ENCODE measurements at places on chromosomes 3 and 15. TPM values are rescaled to one million over a fixed set of nuclear protein-coding genes. Genes with fewer than 3 reads are reported as not detected.

DNA sequence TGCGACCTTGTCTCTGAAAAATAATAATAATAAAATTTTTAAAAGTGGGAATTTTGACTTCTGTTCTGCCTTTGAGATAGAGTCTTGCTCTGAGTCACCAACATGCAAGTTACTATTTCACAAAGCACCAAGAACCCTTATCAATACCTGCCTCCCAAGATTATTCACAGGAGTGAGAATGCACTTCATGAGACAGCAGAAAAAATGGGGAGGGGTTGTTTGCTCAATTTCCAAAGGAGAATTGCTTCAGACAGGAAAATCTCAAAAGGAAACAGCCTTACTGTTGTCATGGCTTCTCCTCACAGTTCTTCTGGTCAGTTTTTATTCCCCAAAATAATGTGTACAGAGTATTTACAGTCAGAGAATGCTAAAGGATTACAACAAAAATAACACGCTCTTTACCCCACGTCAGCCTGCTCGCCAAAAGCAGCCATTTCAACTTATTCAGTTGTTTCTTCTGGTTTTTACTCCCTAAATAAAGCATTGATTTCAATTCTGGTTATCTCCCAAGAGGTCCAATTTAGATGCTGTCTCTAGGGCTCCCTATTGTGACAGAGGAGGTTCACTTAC is 89.0 kb downstream of the PPCDC start:
- H3K4me1 ChIP-seq: peaks cover 18% of the 10 kb centered on the region
- DNase-seq: no peak
- H3K4me3 ChIP-seq: no peak overlapping the region
- H3K36me3 ChIP-seq: no peaks in the 10 kb centered on the region
- no peak overlapping the region for H3K27ac ChIP-seq

GRCh38 chr3:33909547-33909946 is 111.1 kb downstream of the PDCD6IP start:
- H3K27me3 ChIP-seq: no peaks in the 10 kb centered on the region
- DNase-seq: no peak
- no peak overlapping the region for H3K4me3 ChIP-seq
- H3K4me1 ChIP-seq: no peaks in the 10 kb centered on the region

DNA sequence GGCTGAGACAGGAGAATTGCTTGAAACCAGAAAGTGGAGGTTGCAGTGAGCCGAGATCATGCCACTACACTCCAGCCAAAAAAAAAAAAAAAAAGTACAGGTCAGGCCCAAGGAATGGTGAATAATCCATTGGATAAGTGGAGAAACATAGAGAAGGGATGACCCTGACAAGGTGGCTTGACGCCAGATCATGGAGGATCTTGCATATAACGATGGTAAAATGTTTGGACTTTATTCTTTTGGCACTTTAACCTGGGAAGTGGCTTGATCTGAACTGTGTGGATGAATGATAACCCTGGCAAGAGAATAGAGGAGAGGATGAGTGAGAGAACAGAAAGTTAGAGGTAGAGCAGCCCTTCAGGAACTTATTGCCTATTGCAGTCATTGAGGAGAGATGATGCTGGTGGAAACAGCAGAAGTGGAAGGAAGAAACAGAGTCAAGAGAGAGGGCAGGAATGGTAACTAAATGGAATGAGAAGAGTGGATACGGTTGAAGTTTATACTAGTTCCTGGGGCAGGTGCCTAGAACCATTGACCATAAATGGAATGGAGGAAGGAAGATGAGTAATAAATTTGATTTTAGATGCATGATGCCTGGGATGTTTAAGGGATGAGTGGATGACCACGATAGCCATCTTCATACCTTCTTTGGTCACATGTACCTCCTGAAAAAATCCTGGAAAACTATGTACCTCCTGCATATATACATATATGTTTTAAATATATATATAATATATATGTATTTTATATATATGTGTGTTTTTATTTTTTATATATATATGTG is 57.8 kb downstream of the BLM start:
- no peak overlapping the region for H3K27ac ChIP-seq
- no peaks in the 10 kb centered on the region for H3K4me1 ChIP-seq
- no peak for DNase-seq
- no peak overlapping the region for H3K4me3 ChIP-seq

- H3K4me1 ChIP-seq: no peaks in the 10 kb centered on the region
- H3K27me3 ChIP-seq: no peaks in the 10 kb centered on the region
- no peak overlapping the region for H3K4me3 ChIP-seq
- H3K36me3 ChIP-seq: no peaks in the 10 kb centered on the region
Observed at GRCh38 chr3:21237638-21238037, 513.4 kb downstream of the ZNF385D start.

GRCh38 chr3:186097663-186098451 is 11.0 kb downstream of the ETV5 start:
- H3K4me1 ChIP-seq: peaks cover 58% of the 10 kb centered on the region
- H3K27ac ChIP-seq: peak overlapping the region; percentile 44
- H3K27me3 ChIP-seq: no peaks in the 10 kb centered on the region
- peak overlapping the region; percentile 29 for H3K4me3 ChIP-seq

Gene MASP1
- total RNA-seq: 1.4 TPM

GRCh38 chr3:143209715-143210059 is 90.1 kb downstream of the CHST2 start:
- no peak overlapping the region for H3K4me3 ChIP-seq
- no peaks in the 10 kb centered on the region for H3K36me3 ChIP-seq
- no peak overlapping the region for H3K27ac ChIP-seq

DNA sequence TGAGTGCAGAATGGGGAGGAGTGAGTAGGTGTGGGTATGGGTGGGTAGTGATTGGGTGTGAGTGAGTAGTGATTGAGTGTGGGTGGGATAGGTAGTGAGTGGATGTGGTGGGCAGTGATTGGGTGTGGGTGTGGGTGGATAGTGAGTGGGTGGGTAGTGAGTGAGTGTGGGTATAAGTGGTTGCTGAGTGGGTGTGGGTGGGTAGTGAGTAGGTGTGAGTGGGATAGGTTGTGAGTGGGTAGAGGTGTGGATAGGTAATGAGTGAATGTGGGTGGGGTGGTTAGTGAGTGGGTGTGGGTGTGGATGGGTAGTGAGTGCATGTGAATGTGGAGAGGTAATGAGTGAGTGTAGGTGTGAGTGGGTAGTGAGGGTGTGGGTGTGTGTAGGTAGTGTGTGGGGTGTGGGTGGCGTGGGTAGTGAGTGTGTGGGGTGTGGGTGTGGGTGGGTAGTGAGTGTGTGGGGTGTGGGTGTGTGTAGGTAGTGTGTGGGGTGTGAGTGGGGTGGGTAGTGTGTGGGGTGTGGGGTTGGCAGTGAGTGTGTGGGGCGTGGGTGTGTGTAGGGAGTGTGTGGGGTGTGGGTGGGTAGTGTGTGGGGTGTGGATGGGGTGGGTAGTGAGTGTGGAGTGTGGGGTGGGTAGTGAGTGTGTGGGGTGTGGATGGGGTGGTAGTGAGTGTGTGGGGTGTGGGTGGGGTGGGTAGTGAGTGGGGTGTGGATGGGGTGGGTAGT is 5.3 kb downstream of the MINAR1 start:
- peaks cover 2% of the 10 kb centered on the region for H3K4me1 ChIP-seq
- H3K36me3 ChIP-seq: no peaks in the 10 kb centered on the region
- peaks cover 5% of the 10 kb centered on the region for H3K27me3 ChIP-seq

Gene SMCO1
- total RNA-seq: not detected

GRCh38 chr15:83046558-83047127 is 20.4 kb downstream of the BTBD1 start:
- H3K36me3 ChIP-seq: peaks cover 21% of the 10 kb centered on the region
- H3K27ac ChIP-seq: no peak overlapping the region

GRCh38 chr3:46540550-46540949 is 25.6 kb downstream of the LRRC2 start:
- no peaks in the 10 kb centered on the region for H3K27me3 ChIP-seq
- DNase-seq: no peak
- no peak overlapping the region for H3K4me3 ChIP-seq

- no peaks in the 10 kb centered on the region for H3K27me3 ChIP-seq
- DNase-seq: no peak
- no peaks in the 10 kb centered on the region for H3K36me3 ChIP-seq
- peaks cover 2% of the 10 kb centered on the region for H3K4me1 ChIP-seq
- H3K4me3 ChIP-seq: no peak overlapping the region
Observed at GRCh38 chr15:68373028-68373427, 58.9 kb downstream of the ITGA11 start.

GRCh38 chr3:148106062-148106461 is 591.6 kb upstream of the AGTR1 start:
- H3K4me1 ChIP-seq: no peaks in the 10 kb centered on the region
- DNase-seq: no peak
- H3K36me3 ChIP-seq: no peaks in the 10 kb centered on the region

GRCh38 chr3:54670201-54671000 is 257.5 kb downstream of the LRTM1 start:
- no peak for DNase-seq
- H3K36me3 ChIP-seq: no peaks in the 10 kb centered on the region
- H3K27ac ChIP-seq: no peak overlapping the region
- H3K27me3 ChIP-seq: no peaks in the 10 kb centered on the region
- no peaks in the 10 kb centered on the region for H3K4me1 ChIP-seq
- no peak overlapping the region for H3K4me3 ChIP-seq

DNA sequence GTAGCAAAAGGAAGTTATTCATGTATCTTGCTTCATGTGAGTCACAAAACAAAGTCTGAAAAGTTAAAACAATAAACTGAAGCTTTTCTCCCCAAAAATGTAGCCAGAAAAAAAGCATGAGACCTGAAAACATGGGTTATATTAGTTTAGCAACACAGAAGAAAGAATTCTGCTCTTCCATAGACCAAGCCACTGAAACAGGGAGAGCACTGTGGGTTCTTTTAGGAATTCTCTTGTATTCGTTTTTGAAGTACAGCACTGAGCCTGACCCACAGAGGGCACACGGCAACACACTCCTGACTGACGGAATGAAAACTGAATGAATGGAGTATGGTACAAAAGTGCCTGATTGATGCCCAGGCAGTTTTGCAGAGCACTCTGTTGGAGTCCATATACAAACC is 66.6 kb downstream of the TM4SF4 start:
- no peaks in the 10 kb centered on the region for H3K36me3 ChIP-seq
- DNase-seq: no peak
- peak overlapping the region; percentile 69 for H3K27ac ChIP-seq
- peaks cover 18% of the 10 kb centered on the region for H3K4me1 ChIP-seq
- no peak overlapping the region for H3K4me3 ChIP-seq

Gene ARF4
- 128 TPM for total RNA-seq

- no peaks in the 10 kb centered on the region for H3K36me3 ChIP-seq
- DNase-seq: no peak
Observed at GRCh38 chr3:55746808-55747413, 259.8 kb upstream of the WNT5A start.

DNA sequence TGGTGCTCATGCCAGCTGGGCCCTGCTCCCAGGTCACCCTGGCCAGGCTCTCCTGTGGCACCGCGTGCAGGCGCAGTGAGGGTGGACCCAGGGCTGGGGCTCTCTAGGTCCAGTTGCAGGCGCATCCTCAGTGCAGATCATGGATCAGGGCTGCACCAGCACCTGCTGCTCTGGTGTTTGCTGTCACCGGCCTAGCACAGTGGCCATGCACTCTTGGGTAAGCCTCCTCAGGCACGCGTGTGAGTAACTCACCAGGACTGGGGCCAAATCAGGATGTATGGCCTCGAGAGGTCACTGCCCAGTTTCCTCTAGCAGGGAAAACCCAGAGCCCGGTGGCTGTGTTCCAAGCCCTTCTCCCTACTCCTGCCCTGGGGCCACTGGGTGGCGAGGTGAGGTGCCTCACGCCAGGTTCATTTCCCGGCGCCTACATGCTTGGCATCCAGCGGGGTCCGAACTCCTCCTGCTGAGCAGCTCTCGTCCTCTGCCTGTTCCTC is 45.5 kb upstream of the SLC41A3 start:
- no peak overlapping the region for H3K27ac ChIP-seq
- peaks cover 20% of the 10 kb centered on the region for H3K4me1 ChIP-seq
- no peaks in the 10 kb centered on the region for H3K27me3 ChIP-seq
- no peaks in the 10 kb centered on the region for H3K36me3 ChIP-seq
- no peak overlapping the region for H3K4me3 ChIP-seq
- DNase-seq: peak; percentile 64

DNA sequence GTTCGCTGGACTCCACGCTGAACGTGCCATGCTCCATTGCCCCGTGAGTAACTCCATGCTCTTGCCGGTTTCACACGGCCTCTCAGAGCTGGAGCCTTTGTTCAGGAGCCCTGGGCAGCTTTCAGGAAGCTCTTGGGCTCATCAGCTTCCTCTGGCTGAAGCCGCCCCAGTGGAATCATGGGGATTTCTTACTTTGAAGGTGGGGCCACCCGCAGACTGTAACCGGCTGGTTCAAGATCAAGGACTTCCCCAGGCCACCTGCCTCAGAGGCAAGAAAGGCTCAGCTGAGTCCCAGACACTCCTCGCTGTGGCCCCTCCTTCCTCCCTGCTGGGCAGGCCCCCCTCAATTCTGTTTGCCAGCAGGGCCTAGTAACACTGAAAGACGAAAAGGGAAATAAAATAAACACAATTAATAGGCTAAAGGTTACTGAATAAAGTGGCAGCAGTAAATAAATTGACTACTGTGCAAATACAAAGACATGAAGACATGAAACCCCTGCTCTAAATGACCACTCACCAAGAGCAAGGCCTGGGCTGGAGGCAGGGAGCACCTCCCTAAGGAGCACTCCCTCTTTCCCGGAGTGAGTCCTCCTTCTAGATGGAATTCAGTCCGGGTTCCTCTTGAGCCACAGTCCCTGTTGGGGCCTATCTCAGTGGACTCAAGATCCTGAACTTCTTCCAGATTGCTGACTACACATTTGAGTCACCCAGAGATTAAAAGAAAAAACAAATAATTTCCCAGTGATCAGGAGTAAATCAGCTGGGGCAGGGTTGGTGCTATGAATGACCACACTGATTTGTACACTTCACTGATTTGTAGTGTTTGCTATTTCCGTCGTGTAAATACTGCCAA is 51.0 kb downstream of the ZDHHC19 start:
- H3K27me3 ChIP-seq: no peaks in the 10 kb centered on the region
- DNase-seq: peak; percentile 88
- H3K4me1 ChIP-seq: peaks cover 15% of the 10 kb centered on the region

Gene GPR87
- total RNA-seq: not detected

GRCh38 chr3:150309557-150309956 is 98.5 kb upstream of the TSC22D2 start:
- no peaks in the 10 kb centered on the region for H3K36me3 ChIP-seq
- H3K27ac ChIP-seq: no peak overlapping the region
- H3K27me3 ChIP-seq: no peaks in the 10 kb centered on the region
- DNase-seq: no peak

Gene GOLGA6C
- not detected for total RNA-seq

Gene ZSCAN2
- 8.4 TPM for total RNA-seq

DNA sequence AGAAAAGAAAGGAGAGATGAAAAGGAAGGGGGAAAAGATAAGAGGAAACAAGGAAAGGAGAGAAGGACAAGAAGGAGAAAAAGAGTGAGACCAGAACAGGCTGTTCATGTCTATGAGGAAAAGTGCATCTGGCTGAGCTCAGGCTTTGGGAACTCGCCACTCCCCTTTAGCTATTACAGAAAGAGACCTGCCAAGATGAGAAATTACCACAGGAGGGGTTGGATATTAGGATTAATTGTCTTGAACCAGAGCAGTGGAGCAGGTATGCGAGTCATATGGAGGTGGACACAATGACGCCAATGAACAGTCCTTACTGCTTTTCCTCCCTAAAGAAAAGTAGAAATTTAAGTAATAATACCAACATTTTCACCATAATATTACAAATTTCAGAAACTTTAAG is 577.0 kb upstream of the ARRDC4 start:
- no peak for DNase-seq
- H3K36me3 ChIP-seq: no peaks in the 10 kb centered on the region
- H3K27me3 ChIP-seq: no peaks in the 10 kb centered on the region
- no peaks in the 10 kb centered on the region for H3K4me1 ChIP-seq
- H3K27ac ChIP-seq: no peak overlapping the region
- no peak overlapping the region for H3K4me3 ChIP-seq

GRCh38 chr3:141950572-141951493 is 74.4 kb downstream of the ATP1B3 start:
- H3K36me3 ChIP-seq: no peaks in the 10 kb centered on the region
- no peak for DNase-seq
- H3K4me1 ChIP-seq: no peaks in the 10 kb centered on the region
- no peak overlapping the region for H3K27ac ChIP-seq
- no peaks in the 10 kb centered on the region for H3K27me3 ChIP-seq
